ENCODE measurements at places on chromosomes 2 and 18.

GRCh38 chr2:96534701-96535181 lies 1.8 kb upstream of the ARID5A start:
- DNase-seq, result no peak

GRCh38 chr2:19409046-19409445 lies 50.6 kb upstream of the OSR1 start:
- no peak for DNase-seq

DNA sequence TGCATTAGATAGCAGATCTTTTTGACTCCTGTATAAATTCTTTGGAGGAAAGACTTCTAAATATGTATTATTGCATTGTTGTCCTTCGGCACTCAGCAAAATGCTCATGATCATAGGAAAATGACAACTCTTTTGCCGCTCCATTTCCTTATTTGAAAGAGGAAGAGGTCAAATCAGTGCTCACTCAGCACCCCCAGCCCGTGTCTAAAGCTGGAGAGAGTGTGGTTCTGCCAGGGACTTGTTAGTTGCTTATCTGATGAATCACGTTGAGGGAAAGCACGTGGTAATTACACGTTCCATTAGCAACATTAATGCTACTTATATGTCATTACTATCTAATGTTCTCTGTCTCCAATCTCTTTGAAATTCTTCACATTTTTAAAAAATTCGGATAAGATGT lies 46.0 kb upstream of the MBP start:
- peak; percentile 62 for DNase-seq

- DNase-seq, result no peak
Observed at GRCh38 chr2:143482316-143482715, 353.1 kb downstream of the ARHGAP15 start.

DNA sequence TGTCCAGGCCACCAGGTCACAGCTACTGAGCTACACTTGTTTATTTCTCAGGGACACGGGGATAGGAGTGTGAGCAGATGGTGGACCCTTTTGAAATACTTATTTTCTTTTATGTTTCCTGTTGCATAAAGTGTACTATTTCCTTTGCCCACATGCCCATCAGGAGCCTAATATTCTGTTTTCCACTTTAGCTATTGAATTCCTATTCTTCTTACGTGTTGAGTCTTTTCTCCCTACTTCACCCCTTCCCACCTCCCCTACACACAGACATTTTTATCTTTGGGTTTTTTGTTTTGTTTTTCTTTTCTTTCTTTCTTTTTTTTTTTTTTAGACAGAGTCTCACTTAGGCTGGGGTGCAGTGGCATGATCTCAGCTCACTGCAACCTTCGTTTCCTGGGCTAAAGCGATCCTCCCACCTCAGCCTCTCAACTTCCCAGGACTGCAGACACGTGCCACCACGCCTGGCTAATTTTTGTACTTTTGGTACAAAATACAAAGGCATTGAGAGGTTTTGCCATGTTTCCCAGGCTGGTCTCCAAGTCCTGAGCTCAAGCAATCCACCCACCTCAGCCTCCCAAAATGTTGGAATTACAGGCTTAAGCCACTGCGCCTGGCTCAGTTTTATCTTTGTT lies 5.2 kb upstream of the GPR55 start:
- no peak for DNase-seq

Measured in retinal pigment epithelial cell (primary cell).